ENCODE measurements at places on chromosomes 5 and 9.

DNA sequence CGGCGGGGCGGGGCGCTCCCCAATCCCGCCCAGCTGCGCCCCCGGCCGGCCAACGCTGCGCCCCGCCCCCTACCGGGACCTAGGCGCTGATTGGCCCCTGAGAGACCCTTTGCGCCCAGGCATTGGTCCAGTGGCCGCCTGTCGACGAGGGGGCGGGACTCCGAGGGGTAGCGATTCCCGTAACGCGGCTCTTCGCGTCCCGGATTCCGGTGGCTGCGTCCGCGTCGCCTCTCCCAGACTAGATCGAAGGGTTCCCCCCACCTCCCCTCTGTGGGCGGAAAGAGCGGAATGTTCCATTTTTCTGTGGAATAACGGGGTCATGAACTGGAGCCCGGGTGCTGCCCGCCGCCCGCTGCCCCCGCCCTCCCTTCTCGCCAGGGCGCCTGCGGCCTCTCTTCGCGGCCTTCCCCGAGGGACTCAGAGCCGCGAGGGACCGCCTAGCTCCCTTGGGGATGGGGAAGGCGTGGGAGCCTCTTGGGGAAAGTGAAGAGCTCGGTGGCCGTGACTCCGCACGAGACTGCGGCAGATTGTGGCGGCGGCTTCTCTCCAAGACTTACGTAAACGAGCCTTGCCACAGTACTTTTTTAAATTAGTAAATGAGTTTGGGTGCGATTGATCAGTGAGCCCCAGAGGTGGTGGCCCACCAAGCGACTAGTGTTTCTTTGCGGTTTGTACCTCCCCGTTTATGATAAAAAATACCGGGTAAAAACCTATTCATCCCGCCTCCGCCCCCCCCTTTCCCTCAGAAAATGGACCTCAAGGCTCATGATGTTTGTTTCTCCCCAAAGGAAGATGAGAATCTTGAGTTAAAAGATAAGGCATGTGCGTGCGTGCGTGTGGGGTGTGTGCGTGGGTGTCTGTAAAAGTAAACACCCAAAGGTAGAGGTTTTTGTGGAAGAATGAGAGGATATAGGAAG lies 493 bp upstream of the IL6ST start:
- DNase-seq, result peak; percentile 99

GRCh38 chr9:113988385-113989016 lies 89.6 kb downstream of the AMBP start:
- no peak for DNase-seq

GRCh38 chr9:120375316-120375715 lies 204.7 kb downstream of the CDK5RAP2 start:
- no peak for DNase-seq

DNA sequence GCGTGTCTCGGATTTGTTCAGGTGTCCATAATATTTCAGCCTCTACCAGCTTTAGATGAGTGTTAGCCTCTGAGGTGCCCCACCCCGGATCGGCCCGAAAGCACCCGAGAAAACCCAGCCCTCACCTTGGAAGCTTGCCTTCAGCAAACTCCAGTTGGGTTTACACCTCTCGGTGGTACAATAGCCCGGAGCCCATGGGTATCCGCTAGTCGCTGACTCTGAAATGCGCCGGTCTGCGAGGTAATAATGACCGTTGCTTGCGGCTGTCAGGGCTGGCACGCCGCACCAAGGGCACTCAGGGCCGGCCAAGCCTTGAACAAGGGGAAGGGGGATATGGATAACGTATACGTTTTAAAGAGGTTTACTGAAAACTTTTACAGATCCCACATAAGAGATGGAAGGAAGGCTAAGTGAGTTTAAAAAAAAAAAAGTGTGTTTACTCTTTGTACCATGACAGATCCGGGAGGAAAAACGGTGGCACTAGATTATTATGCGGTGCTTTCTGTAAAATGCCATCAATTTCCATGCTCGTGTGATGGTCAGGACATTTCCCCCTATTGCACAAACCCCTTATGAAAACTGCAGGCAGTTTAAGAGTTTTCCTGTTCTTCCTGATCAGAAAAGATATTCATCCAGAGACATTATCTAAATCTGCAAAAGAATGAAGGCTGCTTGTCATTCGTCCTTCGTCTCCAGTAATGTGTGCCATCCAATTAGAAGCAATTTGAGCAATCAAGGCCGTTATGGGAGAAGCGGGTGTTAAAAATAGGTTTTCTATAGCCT lies 124.2 kb downstream of the TMEM161B start:
- no peak for DNase-seq

GRCh38 chr5:118956727-118957126 lies 31.6 kb downstream of the DTWD2 start:
- peak; percentile 35 for DNase-seq
